Inflammatory macrophage treated with lipopolysaccharide for 1 hour (primary cell): ENCODE measurements at places on chromosomes 7 and 10.

GRCh38 chr7:105580022-105580740, 1.1 kb downstream of the EFCAB10 start:
- no peak for DNase-seq

DNA sequence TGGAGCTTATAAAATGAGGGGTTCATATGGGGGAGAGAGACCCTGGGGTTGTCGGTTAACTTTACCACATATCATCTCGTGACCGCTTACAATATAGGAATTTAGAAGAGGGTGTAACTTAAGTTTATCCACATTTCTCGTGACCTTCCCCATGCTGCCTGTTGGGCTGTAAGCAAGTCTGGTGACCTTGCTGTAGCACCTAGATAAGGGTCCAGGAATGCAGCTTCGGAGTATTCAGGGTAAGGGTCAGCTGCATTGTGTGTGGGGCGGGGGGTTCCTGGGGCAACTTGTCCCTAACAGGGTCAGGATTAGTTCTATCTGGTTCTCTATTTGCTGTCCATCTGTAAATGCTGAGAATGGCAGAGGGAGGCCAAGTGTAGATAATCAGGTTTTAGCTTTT, 1.3 kb upstream of the CHST3 start:
- DNase-seq, result no peak

- DNase-seq, result peak; percentile 55
Measured at GRCh38 chr7:112199035-112199655, 7.1 kb downstream of the DOCK4 start.

- no peak for DNase-seq
Measured at GRCh38 chr7:124403112-124403511, 362.5 kb downstream of the GPR37 start.

GRCh38 chr7:33918438-33919143, 13.3 kb downstream of the BMPER start:
- DNase-seq, result no peak

- no peak for DNase-seq
Measured at GRCh38 chr7:40571796-40572195, 437.0 kb downstream of the SUGCT start.
